Kidney capillary endothelial cell (primary cell): ENCODE measurements at places on chromosomes 5 and 9.

GRCh38 chr9:79735023-79735779 lies 163.4 kb downstream of the TLE4 start:
- DNase-seq: no peak

GRCh38 chr5:98656796-98657195 lies 116.7 kb upstream of the RGMB start:
- DNase-seq: no peak

DNA sequence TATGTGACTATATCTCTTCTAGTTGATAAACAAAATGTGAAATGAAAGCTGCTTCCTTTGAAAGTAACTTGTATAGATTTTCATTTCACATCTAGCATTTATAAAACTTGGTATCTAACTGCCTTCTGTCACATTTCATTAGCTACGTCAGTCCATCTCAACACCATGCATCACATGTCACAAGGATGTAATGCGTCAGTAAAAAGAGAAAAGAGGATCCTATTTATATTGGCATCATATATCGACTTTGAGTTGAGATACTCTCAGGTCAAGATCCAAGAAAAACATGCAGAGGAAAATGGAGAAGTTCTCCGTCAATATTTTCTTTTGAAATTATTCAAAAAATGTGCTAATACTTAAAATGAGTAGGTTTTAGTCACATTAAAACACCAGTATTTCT lies 1211.2 kb downstream of the EFNA5 start:
- no peak for DNase-seq

DNA sequence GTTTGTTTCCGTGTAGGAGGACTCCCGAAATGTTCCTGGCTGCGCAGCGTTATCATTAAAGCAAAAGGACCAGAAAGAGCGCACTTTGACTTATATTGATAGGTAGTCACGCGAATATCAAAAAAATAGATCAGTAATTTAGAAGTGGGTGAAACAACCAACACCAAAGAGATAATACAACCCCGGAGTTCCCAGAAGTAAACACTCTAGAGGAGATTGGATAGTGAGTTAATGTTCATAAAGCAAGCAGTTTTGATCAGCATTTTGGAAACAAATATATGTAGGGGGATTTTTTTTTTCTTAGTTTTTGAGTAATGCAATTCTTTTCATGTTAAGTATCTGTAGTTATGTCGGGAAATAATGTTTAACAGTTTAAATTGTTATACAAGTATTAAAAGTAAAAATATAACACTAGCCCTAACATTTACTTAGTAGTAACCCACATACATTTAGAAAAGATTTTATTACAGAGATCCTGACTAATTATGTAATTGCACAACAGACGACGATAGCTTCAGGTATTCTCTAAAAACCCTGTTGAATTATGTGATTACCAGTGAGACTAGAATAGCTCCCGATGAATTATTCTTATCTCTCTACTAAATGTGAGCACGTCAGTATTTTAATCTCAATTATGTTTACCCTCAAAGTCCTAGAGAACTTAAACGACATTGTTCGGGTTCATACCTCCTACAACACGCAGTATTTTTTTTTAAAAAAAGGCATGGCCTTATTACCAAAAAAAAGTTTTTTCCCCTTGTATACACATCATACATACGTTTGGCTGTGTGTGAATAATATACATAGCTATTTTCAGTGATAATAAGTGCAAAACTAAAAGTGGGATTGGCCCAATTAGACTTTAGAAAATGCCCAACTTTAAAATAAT lies 9.4 kb upstream of the NFIB start:
- DNase-seq: no peak

DNA sequence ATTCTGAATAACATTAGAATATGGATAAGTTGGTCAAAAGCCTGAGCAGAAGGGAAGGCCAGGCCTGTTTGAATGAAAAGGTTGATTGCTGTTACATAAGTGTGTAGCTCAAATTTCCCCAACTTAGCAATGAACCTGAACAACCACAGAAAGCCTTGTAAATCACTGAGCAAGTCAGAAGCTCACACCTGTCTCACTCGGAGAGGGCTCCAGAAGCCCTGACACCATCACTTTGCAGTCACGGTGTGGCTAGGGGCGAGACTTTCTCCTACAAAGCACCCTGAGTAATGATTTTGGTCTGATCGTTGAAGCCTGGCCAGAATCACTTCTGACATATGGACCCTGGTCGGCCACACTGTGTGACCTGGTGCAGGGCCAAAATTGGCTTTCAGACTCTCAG lies 62.0 kb downstream of the MTX3 start:
- DNase-seq: no peak
